ENCODE measurements at places on chromosomes 7 and 10.

DNA sequence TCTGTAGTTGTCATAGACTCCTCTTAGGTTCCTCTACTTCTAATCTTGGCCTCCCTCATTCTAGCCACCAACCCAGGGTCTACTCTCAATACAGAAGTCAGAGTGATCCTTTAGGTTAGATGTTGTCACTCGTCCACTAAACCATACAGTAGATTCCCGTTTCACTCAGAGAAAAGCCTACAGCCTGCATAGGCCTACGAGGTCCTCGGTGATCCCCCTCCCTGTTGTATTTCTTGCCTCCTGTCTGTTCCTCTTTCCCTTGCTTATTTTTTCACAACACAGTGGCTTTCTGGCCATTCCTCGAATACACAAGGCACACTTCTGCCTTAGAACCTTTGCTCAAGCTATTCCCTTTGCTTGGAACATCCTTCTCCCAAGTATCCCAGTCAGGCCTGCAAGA lies 183.0 kb upstream of the PRSS1 start:
- DNase-seq, result no peak

- DNase-seq, result no peak
These were observed 91.8 kb downstream of the ARHGAP12 start for GRCh38 chr10:31836569-31837406.

DNA sequence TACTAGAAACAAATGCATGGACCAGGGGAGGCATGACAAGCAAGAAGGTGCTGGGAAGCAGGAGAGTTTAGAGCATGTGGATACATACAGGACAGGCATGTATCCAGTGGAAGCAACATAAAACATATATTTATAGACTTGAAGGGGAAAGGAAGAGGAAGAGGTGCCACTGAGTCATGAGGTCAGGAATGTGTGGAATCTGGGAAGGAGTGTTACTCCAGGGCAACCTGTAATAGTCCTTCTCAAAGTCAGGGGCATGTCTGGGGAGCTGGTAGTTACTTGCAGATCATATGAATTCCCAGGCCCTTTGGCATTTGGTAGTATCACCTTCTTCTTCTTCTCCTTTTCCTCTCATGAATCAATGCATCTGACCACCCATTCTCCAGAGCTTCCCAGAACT lies 246.6 kb downstream of the XPNPEP1 start:
- no peak for DNase-seq

- DNase-seq, result peak; percentile 49
These were observed 551 bp downstream of the WASL start for GRCh38 chr7:123748171-123748733.

DNA sequence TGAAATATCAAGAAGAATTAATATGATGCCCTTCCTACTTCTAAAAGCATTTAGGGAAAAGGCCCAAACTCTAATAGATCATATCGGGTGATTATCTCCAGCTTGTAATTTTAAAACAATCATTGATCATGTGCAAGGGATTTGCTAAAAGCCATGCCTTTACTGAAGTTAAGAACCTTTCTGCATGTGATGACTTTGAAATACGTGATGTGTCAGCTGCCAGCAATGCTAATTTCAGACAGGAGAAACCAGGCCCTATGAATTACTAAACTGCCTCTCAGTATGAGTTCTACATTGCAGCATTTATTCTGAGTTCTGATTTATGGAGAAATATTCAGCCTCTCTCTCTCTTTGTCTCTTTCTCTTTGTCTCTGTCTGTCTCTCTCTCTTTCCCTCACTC lies 203.6 kb upstream of the AKR1E2 start:
- no peak for DNase-seq

- no peak for DNase-seq
These were observed 521.2 kb upstream of the TEX47 start for GRCh38 chr7:89316584-89317251.

DNA sequence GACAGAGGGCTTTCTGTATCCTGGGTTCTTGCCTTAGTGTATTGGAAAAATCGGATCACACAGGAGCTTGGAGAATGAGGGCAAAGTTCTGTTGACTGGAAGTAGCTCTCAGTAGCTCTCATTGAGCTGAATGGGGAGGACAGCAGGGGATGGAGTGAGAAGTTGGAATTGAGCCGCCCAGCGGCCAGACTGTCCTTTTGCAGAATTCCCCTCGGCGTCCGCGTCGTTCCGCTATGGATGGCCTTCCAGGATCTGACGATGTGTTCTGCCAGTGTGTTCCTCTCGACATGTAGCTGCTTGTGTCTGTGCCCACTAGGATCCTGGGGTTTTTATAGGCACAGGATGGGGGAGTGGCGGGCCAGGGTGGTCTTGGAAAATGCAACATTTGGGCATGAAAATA lies 351.8 kb upstream of the SEMA3A start:
- no peak for DNase-seq

- no peak for DNase-seq
These were observed 1.4 kb downstream of the TRA2A start for GRCh38 chr7:23530405-23530804.

DNA sequence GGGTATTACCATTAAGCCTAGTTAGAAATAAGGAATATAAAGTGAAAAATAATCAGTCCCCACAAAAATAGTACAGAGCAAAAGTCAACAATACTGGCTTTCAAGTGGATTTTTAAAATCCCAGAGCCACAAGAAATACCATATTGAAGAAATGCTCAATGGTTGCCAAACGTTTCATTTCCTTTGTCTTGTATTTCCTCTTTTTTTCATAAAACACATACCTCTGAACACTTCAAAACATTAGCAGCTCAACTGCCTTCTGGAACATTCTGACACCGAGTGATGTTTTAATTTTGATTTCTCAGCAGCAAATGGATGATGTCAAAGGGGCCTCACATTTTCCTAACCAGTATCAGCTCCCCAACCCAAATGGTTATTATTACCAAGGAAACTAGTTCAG lies 10.5 kb downstream of the NOD1 start:
- no peak for DNase-seq

- DNase-seq, result peak; percentile 73
These were observed 191.3 kb downstream of the HECW1 start for GRCh38 chr7:43303740-43304241.

DNA sequence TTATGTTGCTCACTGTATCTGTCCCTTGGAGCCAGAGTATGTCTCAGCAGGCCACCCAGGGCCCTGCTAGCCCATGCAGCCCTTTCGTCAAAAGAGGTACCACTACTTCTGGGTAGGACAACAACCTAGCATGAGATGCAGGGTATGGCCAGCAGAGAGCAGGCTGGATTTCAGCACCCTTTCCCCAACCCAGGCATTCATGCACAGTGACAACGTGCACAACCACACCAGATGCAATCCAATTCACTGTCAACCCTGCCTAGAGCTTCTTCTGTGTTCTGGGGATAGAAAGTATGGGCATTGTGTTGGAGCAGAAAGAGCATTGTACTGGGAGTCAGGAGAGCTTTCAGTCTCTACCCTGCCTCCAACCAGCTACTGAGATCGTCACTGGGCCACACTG lies 37.9 kb downstream of the JAZF1 start:
- peak; percentile 27 for DNase-seq

DNA sequence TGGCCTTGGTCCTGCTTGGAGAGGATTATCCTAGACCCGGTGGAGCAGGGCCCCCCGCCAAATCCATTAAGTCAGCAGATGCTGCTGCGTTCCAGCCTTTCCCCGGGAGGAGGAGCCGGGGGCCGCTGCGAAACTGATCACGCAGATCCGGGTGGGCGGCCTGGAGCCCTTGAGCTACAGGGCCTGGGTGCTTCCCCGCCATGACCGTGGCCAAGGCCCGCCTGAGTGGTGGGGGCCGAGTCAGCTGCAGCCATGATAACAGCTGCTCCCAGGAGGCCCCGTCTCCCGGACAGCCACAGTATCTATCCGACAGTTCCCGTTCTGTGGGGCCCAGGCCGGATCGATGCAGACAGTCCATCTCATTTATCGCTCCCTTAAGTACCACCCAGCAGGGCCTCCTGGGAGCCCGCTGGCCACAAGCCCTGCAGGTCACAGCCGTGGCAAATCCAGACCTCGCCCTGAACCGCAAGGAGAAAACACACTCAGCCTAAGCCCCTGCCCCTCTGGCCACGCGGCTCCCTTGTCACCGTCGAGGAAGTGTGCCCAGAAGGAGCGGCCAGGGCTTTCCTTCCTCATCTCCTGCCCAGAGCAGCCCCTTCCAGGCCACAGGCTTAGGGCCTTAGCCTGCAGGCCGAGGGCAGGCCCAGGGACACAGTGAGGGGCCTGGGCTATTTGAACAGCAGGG lies 34.4 kb upstream of the SLC29A4 start:
- DNase-seq, result no peak

- DNase-seq, result no peak
These were observed 31.1 kb upstream of the TOMM7 start for GRCh38 chr7:22853674-22854157.

DNA sequence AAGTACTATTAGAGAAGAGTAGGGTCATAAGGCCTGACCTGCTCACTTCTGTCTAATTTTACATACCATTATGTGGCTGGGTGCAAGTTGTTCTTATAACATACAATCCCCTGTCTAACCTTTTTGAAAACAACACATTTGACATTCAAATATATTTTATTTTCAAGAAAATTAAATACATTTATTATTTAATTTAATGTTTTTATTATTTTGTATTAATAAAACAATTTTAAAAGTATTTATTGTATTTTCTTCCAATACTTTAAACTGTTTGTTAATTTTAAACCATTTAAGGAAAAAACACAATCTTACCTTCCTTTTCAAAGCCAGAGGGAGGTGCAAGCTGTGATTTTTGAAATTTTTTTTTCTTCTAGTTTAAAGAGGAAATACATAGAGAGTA lies 232.8 kb downstream of the KCND2 start:
- no peak for DNase-seq

- DNase-seq, result no peak
These were observed 183.2 kb upstream of the NEBL start for GRCh38 chr10:21080261-21080660.

- DNase-seq, result no peak
These were observed 1.2 kb downstream of the MLXIPL start for GRCh38 chr7:73622909-73623797.
